ENCODE measurements at places on chromosomes 5 and 9. TPM values are rescaled to one million over a fixed set of nuclear protein-coding genes. Genes with fewer than 3 reads are reported as not detected.

KIF12 gene
- 8.4 TPM for total RNA-seq

GARIN3 gene
- total RNA-seq: 0.97 TPM

C8G gene
- total RNA-seq: not detected

OCLN gene
- 20.2 TPM for total RNA-seq

SPATA31C1 gene
- total RNA-seq: 0.97 TPM

MRPL50 gene
- 12.5 TPM for total RNA-seq

NKD2 gene
- total RNA-seq: 22.1 TPM

DMRTA1 gene
- total RNA-seq: 5.5 TPM

GRCh38 chr9:85178474-85178873, 508.9 kb downstream of the NTRK2 start:
- no peak overlapping the region for H3K27ac ChIP-seq

DNA sequence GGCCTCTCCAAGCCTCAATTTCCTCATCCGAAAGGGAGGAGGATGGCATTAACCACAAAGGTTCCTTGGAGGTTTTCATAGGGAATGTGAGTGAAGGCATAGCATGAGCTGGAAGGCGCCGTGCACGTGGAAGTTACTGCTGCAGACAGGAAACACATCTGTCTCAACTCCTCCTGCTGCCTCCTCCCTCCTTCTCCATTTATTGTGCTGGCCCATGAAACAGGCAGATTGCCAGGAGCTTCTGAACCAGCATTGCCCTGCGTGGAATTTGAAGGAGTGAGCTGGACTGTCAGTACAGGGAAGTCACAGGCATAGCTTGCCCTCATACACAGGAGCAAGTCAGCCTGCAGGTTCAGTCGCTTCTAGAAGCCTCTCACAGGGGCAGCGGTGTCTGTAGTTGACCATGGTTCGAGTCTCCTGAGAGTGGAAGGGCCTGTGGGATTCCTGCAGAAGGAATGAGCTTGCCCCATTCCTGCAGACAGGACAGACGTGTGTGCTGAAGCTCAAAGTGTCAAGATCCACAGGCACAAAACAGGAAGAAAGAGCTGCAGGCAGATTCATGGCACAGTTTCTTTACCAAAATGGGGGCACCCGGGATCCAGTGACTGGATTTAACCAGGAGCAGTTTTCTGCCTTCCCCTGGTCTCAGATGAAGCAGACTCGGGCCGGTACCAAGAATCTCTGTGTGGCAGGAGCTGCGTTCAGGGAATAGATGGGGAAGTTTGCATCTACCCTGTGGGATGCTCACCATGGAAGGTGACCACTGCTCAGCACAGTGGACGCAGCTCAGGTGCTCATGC, 48.7 kb upstream of the CTSL start:
- H3K27ac ChIP-seq: no peak overlapping the region
- H3K4me3 ChIP-seq: no peak overlapping the region
- no peaks in the 10 kb centered on the region for H3K36me3 ChIP-seq
- H3K27me3 ChIP-seq: no peaks in the 10 kb centered on the region
- DNase-seq: no peak

DNA sequence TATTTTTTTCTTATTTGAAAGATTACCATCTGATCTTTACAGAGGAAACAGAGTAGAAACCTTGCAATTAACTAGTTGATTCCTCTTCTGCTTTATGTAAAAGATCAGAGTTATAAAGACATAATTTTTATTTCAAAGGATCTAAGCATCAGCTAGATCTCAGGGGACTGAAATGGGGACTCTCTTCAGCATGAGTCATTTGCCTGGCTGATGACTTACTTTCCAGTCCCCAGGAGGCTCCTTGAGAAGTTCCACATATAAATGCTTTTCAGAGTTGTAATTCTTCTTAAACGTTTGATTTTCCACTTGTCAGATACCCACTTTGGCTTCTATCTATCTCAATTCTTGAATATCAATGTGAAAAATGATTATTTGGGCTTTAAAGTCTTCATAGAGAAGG, 389.4 kb downstream of the RAB3C start:
- H3K4me1 ChIP-seq: no peaks in the 10 kb centered on the region
- no peaks in the 10 kb centered on the region for H3K27me3 ChIP-seq
- no peaks in the 10 kb centered on the region for H3K36me3 ChIP-seq
- H3K27ac ChIP-seq: no peak overlapping the region
- no peak for DNase-seq

DNA sequence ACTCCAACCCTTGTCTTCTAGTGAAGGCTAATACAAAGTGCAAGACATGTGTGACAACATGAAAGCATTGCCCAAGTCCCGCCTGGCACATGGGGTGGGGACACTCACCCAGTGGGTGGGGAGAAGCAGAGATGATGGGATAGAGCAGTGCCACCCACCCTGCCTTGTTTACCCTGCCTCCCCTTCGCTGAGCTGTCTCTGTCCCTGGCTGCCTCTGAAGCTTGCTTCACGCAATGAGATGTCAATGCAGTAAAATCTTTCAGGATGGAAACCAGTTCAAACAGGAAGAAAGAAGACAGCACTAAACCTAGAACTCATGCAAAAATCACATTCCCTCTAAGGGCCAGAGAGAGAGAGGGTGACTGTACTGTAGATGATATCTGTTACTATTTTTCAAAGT, 148.0 kb downstream of the INSYN2B start:
- DNase-seq: no peak
- no peaks in the 10 kb centered on the region for H3K4me1 ChIP-seq
- H3K27me3 ChIP-seq: no peaks in the 10 kb centered on the region
- no peaks in the 10 kb centered on the region for H3K36me3 ChIP-seq

DNA sequence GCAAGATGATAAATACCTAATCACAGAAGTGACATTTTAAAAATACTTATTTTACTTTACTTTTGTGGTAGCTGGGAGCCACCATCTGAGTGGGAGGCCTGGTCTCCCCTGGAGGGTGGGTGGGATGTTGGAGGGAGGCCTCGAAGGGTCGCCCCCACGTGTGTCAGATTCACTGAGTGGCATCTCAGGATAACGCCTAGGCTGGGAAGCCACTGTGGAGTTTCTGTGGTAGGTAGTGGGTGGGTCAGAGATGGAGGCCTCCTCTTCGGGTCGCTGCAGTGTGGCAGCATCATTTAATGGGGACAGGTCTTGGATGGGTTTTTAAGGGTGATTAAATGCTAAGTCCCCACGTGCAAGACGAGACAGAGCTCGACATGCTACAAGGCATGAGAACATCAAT, 1154.8 kb upstream of the CDH18 start:
- DNase-seq: no peak
- H3K27ac ChIP-seq: no peak overlapping the region
- H3K4me1 ChIP-seq: no peaks in the 10 kb centered on the region
- H3K36me3 ChIP-seq: no peaks in the 10 kb centered on the region

- H3K27ac ChIP-seq: no peak overlapping the region
- no peaks in the 10 kb centered on the region for H3K27me3 ChIP-seq
- no peak for DNase-seq
- H3K4me3 ChIP-seq: no peak overlapping the region
Measured at GRCh38 chr9:75712700-75713099, 177.8 kb upstream of the PCSK5 start.

- H3K4me1 ChIP-seq: no peaks in the 10 kb centered on the region
- no peak for DNase-seq
- no peaks in the 10 kb centered on the region for H3K36me3 ChIP-seq
- H3K4me3 ChIP-seq: no peak overlapping the region
- no peaks in the 10 kb centered on the region for H3K27me3 ChIP-seq
Measured at GRCh38 chr5:136042665-136043121, 13.9 kb downstream of the TGFBI start.

GRCh38 chr5:81219389-81219788, 13.7 kb upstream of the CKMT2 start:
- DNase-seq: no peak
- H3K27ac ChIP-seq: no peak overlapping the region
- H3K4me1 ChIP-seq: no peaks in the 10 kb centered on the region

DNA sequence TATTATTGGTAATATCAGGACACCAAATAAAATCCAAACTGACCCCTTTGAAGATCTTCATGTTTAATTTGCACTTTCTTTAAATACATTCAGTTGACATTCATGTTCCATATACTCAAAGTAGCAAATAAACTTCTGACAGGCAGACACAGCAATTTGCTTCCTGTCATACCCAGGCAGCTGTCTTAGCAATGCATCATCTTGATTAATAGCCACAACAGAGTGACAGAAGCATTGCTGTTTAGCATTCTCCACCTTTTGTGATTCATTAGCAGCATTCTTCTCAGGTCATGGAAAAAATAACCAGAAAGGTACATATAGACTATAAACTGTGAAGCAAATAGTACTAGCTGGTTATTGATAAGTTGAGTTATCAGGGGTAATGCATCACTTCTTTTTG, 366.8 kb downstream of the CYLC2 start:
- no peaks in the 10 kb centered on the region for H3K36me3 ChIP-seq
- H3K27me3 ChIP-seq: no peaks in the 10 kb centered on the region
- H3K4me3 ChIP-seq: no peak overlapping the region
- DNase-seq: no peak
- no peak overlapping the region for H3K27ac ChIP-seq

- no peaks in the 10 kb centered on the region for H3K36me3 ChIP-seq
- no peaks in the 10 kb centered on the region for H3K4me1 ChIP-seq
- no peak overlapping the region for H3K27ac ChIP-seq
- no peak overlapping the region for H3K4me3 ChIP-seq
Measured at GRCh38 chr9:6226696-6227095, 11.1 kb downstream of the IL33 start.

DNA sequence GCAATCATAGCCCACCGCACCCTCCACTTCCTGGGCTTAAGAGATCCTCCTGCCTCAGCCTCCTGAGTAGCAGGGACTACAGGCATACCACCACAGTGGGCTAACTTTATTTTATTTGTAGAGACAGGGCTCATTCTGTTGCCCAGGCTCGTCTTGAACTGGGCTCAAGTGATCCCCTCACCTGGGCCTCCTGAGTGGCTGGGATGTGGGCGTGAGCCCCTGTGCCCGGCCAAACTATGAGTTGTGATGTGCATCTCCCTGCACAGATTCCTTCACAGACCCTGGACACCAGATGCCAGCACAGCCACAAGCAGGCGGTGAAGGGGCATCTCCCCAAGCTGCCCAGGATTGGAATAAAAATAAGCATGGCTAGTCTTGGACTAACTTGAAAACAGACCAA, 244.9 kb upstream of the IRX1 start:
- H3K36me3 ChIP-seq: no peaks in the 10 kb centered on the region
- H3K4me3 ChIP-seq: no peak overlapping the region
- no peak for DNase-seq

DNA sequence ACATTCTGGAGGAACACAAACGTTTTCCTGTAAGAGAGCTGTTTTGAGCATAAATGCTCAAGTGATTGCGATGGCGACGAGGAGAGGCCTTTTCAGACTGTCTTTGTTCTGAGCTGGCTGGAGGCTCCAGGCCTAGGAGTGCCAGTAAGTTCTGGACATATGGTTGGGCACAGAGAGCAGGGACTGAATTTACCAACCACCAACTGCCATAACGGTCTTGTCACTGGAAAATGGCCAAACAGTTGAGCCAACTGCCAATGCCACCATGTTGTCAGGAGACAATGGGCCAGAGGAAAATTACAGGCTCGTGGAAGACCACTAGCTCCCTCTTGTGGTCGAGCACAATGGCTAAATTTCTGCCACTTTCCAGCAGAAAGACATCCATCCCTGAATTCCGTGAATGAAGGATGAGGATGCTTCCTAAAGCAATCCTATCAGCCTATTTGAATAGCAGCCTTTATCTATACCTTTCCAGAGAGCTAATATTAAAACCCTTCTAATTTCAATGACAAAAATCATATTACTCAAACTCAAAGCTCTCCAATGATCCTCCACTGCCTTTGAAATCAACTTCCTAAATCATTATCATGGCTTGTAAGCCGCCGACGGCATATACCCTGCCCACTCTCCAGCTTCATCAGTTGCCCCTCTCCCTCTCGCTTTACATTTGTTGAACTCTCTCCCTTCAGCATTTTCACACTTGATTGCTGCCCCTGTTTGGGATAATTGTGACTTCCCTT, 66.9 kb upstream of the GLIS3 start:
- no peak for DNase-seq
- H3K4me3 ChIP-seq: no peak overlapping the region
- no peaks in the 10 kb centered on the region for H3K36me3 ChIP-seq

- H3K27ac ChIP-seq: no peak overlapping the region
- no peak overlapping the region for H3K4me3 ChIP-seq
- H3K27me3 ChIP-seq: no peaks in the 10 kb centered on the region
- H3K36me3 ChIP-seq: no peaks in the 10 kb centered on the region
- no peak for DNase-seq
- no peaks in the 10 kb centered on the region for H3K4me1 ChIP-seq
Measured at GRCh38 chr9:86562691-86563090, 208.5 kb upstream of the TUT7 start.

DNA sequence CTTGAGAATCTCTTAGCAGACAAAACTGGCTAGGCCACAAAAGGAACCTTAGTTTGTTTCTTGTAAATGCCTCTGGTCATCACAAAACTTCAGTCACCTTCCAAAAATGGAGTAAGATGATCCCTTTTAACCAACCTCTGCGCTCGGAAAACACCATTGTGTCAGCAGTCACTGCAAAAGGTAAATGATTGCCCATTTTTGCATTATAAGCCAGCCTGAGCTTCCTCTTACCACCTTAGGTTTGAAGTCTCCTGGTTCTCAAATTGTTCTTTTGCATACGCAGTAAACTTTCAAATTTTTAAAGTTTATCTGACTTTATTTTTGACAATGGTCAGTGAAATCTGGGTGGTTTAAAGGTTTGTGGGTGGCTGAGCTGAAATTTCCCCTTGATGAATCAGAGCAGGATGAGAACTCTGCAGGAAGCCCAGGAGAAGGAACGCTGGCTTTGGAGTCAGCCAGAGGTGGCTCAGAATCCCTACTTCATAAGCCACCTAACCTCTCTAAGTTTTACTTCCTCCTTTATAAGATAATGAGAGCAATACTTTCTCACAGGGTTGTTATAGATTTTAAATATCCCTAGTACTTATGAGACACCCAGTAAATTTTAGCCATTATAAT, 131.4 kb downstream of the MED10 start:
- no peaks in the 10 kb centered on the region for H3K36me3 ChIP-seq
- H3K27ac ChIP-seq: no peak overlapping the region
- no peak for DNase-seq
- no peaks in the 10 kb centered on the region for H3K4me1 ChIP-seq

GRCh38 chr5:58060996-58061395, 398.9 kb downstream of the PLK2 start:
- H3K27me3 ChIP-seq: no peaks in the 10 kb centered on the region
- no peaks in the 10 kb centered on the region for H3K4me1 ChIP-seq
- no peak for DNase-seq
- H3K36me3 ChIP-seq: no peaks in the 10 kb centered on the region

DNA sequence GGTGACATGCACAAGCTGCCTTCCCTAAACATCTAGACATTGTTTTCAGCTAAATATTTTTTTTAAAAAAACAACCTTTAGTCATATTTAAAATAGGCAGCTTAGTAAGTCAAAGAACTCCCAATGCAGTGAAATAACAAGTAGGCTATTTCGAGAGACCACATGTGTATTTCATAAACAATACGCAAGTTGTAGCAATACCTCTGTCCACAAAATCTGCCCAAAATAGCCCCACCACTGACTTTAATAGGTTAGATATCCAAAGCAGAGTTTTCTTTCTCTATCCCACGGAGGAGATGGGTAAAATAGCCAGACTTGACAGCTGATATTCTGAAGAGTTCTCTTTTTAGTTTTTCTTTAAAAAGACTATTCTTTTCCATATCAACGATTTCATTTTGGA, 1.2 kb downstream of the SLC24A2 start:
- no peaks in the 10 kb centered on the region for H3K36me3 ChIP-seq
- H3K4me3 ChIP-seq: no peak overlapping the region
- peaks cover 8% of the 10 kb centered on the region for H3K27me3 ChIP-seq
- no peaks in the 10 kb centered on the region for H3K4me1 ChIP-seq

- no peak for DNase-seq
- H3K4me1 ChIP-seq: no peaks in the 10 kb centered on the region
- no peaks in the 10 kb centered on the region for H3K27me3 ChIP-seq
- H3K36me3 ChIP-seq: no peaks in the 10 kb centered on the region
Measured at GRCh38 chr5:115126303-115126702, 43.4 kb downstream of the TRIM36 start.
